ENCODE measurements at places on chromosomes 6 and 20. TPM values are rescaled to one million over a fixed set of nuclear protein-coding genes. Genes with fewer than 3 reads are reported as not detected.
A peak's percentile ranks its signal among the peaks of the same experiment; 100 is the strongest.

- DNase-seq, result no peak
Observed at GRCh38 chr6:168158980-168159349, 80.0 kb upstream of the FRMD1 start.

DNA sequence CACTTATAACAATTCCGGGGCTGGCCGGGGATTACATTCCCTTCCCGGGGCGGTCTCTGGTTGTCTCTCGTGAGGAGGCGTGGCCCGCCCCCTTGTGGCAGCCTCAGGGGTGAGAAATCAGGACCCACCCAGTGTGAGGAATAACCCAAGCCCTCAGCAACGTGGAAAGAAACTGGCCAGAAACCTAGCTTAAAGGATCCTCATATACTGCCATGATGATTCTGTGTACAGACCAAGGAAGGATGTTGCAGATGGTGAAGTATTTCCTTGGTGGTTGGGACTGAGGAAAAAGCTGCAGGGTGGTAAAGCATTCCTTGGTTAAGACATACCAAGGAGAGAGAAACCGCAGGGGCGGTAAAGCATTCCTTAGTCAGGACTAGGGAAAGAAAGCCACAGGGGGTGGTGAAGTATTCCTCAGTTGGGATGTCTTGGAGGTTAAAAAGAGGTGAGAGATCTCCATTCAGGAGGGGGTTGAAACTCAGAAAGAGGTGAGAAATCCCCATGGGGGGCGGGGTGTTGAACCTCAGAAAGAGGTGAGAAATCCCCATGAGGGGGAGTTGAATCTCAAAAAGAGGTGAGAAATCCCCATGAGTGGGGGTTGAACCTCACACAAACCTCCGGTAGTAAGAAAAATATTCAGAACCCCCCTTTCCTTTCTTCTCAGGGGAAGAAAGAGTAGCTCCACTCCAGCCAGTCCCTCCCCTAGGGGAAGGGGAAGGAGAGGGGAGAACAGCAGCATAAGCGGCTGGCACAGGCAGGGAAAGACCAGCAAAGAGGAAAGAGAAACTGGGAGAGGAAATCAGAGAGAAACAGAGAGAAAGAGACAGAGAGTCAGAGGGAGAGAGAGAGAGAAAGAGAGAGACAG lies 238.1 kb downstream of the RNGTT start:
- peak; percentile 57 for DNase-seq

- DNase-seq, result no peak
Observed at GRCh38 chr6:170158296-170159021, 132.4 kb downstream of the DLL1 start.

DNA sequence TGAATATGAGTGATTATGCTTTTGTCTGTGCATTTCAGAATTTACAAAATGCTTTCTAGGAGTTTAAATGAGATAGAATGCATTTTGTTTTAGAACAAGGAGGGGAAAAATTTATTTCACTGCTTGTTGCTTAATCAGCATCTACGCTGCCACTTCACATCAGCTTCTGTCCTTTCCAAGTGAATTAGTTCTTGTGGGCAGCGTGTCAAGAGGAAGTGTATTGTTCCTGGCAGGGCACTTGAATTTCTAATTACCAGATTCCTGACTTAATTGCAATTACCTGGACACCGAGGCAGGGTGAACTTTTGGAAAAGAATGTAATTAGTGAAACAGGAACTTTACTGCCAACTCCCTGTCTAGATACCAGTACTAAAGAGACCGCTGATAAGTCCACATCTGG lies 263.5 kb downstream of the TMEM242 start:
- DNase-seq, result no peak

DNA sequence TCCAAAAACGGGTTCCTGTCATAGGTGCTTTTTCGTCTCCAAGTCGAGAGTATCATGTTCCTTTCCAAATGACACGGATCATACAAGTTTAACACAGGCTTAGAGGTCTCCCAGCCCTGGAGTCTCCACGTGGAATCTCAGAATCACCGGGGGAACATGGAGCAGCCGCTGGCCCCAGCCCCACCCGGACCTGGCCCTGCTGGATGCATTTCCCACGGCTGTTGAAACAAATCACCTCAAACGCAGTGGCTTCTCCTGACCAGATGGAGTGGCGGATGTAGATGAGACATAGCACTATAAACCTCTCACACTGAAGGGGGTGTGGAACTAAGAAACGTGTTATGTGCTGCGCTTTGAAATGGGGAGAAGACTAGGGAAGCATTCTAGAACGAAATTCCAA lies 70.0 kb upstream of the FRMD1 start:
- DNase-seq, result no peak

GRCh38 chr6:16555550-16555949 lies 205.7 kb downstream of the ATXN1 start:
- DNase-seq, result no peak

- DNase-seq, result no peak
Observed at GRCh38 chr6:11425876-11426275, 111.7 kb upstream of the TMEM170B start.

- DNase-seq, result no peak
Observed at GRCh38 chr20:18734525-18735189, 78.9 kb upstream of the SCP2D1 start.

RAET1E gene
- 0.79 TPM for total RNA-seq

EYA2 gene
- total RNA-seq, result 1.4 TPM

TREML2 gene
- not detected for total RNA-seq

GLP1R gene
- total RNA-seq, result 11.6 TPM

SRSF3 gene
- 123 TPM for total RNA-seq

Measured in left ventricle myocardium superior (tissue), 1 donor.